ENCODE measurements at places on chromosomes 4 and X.

DNA sequence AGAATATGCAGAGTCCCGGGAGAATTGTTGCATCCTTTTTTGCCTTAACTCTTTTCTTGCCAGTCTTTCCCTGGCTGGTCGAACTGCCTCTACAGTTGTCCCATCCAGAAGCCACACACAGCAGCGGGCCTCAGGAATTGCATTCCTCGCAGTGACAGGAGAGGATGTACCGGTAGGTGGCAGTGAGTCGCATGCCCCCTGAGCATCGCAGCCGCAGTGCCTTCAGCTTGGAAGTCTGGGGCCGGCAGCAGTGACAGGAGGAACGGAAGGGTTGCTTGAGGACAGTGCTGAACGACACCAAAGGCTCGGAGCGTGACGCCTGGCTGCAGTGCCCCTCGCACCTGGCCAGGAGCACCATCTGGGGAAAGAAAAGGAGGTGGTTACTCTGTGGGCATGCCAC is 23.5 kb downstream of the NDP start:
- peak; percentile 1 for DNase-seq

DNA sequence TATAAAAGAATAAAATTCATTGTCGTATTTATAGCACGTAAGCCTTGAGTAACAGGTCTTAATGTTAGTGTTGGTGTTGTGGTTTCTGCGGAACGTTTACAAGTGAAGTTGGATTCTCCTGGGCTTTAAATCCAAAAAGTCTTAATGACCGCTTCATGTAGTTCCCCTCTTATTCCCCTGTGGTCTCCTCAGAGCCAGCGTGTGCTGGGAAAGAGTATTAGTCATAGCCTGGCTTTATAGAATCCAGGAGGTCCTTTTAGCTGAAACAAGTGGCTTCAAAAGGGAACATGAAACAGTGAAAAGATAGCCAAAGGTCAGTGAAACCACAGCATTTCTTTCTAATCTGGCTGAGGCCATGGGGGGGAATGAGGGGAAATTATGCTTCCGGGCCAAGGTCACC is 79.1 kb downstream of the CLCN4 start:
- no peak for DNase-seq

GRCh38 chrX:44829832-44830231 is 14.0 kb upstream of the DUSP21 start:
- DNase-seq, result no peak

DNA sequence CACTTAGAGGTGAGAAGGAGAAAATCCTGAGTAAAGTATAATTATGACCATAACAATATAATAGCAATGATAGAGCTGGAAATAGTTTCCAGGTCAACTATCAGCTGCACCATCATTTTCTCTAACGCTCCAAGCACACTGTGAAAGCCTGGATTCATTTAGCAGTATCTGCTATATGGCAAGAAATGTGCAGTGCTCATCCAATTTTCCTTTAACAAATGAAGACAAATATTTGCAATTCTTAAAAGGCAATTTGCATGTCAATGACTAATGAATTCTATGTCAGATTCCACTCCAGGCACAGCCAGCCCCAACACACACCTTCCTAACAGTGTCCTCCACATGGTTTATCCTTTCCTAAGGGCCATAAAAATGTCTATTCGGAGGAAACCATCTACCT is 12.7 kb downstream of the PRSS12 start:
- DNase-seq, result no peak

DNA sequence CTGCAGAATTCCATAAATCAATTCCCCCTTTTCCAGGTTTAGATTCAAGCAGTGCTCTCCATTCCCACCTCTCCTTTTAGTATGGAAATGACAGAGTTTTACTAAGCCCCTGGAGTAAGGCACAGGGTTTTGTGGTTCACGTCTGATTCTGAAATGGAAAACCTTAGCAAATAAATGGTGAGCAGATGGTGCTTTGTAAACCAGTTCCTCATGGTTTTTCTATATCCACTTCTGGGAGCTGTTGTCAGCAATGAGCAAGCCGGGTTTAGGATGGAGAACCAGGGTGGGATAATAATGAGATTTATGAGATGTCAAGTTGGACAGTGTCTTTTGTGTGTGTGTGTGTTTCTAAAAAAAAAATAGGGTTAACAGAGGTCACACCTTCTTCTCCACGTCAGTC is 113.8 kb upstream of the RBPJ start:
- DNase-seq, result no peak

DNA sequence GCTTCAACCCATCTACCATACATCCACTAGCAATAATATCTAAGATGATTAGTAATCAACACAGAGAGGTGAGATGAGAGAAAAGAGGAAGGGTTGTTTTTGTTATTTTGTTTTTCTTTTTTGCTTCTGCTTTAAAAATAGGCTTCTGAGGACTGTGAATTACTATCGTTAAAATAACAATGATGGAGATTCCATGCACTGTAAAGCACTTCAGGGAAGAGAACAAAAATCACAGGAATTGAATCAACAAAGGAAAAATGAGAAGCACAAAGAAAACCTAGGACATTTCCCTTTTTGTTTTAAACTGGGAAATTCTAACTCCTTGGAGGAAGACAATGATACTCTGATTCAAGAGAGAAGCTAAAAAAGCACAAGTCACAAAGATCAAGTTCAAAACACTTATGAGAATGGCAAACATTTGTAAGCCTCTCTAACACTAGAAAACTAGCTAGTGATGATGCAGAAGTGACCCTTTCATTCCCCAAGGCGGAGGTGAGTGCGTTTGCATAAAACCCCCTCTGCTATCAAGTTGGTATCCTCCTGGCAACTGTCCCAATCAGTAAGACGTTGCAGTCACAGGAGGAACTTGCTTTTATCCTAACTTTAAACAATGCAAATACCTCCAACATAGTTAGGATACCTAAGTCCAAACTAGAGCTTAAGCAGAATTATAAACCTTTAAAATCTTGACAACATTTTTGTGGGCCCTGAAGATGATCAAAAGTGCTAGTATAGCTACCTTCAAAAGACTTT is 308.5 kb downstream of the CAMK2D start:
- no peak for DNase-seq

DNA sequence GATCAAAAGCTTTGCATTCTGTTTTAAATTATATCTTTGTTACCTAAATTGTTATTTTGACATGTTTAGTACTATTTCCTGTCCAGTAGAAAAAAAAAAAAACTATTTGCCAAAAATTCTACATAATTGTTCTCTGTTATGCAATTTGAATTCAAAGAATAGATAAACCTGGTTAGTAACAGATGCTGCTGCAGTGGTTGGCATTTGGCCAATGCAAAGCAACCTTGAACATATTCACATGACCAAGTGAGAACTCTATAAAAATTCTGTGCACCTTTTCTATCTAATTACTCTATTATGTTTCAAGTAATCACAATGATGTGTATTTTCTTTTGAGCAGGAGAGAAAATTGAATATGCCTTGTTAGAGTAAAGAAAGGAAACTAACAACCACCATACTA is 1473.4 kb downstream of the RPA4 start:
- DNase-seq, result no peak

DNA sequence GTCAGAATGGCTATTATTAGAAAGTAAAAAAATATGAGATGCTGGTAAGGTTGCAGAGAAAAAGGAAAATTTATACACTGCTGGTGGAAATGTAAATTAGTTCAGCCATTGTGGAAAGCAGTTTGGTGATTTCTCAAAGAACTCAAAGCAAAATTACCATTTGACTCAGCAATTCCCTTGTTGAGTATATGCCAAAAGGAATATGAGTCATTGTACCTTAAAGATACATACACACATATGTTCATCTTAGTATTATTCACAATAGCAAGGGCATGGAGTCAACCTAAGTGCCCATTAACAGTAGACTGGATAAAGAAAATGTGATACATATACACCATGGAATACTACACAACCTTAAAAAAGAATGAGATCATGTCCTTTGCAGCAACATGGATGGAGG is 148.2 kb downstream of the COMMD8 start:
- no peak for DNase-seq

- DNase-seq, result no peak
These were observed at the start of gene PRKX for GRCh38 chrX:3713225-3713936. PRKX (minus strand) TSS chrX:3713649; CDS start chrX:3713253, 396 bp downstream.

GRCh38 chr4:11669156-11669555 is 240.5 kb upstream of the HS3ST1 start:
- no peak for DNase-seq

DNA sequence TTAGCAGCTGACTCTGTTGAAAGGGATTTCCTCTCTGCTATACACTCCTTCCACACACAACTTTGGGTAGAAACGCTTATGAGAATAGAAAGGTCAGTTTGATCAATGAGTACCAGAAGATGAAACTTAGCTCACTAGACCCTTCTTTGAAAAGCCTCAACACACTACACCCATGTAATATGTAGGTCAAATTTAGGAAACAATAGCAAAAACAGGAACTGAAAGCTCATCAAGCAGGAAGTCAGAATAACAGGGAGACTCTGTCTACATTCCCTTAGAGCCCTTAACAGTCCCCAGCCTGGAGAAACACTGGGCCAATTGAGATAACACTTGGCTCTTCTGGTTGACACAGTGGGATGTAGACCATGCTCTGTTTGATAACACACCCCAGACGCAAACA is 30.7 kb downstream of the SRPX2 start:
- no peak for DNase-seq

- no peak for DNase-seq
These were observed 518.4 kb upstream of the PABPC4L start for GRCh38 chr4:134720030-134720429.

GRCh38 chr4:124952601-124953000 is 240.1 kb upstream of the ANKRD50 start:
- DNase-seq, result no peak

DNA sequence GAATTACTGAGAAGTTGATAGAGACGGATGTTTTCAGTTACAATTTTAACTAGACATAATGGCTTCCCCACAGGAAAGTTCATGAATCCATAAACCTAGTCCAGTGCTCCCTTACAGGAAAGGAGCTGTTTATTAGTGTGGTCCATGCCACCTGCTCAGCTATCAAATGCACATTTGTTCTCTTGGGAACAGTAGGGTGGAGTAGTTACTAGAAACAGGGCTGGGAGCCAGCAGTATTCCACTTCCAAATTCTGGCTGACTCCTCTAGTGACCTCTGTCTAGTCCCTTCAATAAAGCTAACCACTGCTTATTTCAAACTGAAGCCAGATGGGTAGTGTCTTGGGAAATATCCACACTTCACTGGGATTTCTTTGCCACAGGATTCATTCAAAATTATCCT is 88.4 kb upstream of the TLL1 start:
- no peak for DNase-seq

GRCh38 chrX:148382983-148383382 is 117.4 kb upstream of the AFF2 start:
- no peak for DNase-seq

GRCh38 chr4:112361181-112361791 is 64.1 kb downstream of the ALPK1 start:
- DNase-seq, result no peak

DNA sequence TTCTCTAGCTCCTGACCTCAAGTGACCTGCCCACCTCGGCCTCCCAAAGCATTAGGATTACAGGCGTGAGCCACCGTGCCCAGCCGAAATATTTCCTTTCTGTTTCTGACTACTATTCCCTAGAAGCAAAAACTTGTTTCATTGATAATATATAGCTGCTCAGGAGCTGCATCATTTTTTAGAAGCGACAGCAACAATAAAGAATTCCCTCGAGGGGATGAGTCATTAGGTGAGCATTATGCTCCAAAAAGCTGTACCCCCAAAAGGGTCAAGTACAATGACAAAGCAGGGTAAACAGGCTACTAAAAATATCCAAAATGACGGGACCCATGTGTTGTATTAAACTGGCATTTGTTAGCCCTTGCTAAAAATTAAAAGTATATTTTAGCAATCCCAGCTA is 67.0 kb downstream of the RBM47 start:
- DNase-seq, result no peak

DNA sequence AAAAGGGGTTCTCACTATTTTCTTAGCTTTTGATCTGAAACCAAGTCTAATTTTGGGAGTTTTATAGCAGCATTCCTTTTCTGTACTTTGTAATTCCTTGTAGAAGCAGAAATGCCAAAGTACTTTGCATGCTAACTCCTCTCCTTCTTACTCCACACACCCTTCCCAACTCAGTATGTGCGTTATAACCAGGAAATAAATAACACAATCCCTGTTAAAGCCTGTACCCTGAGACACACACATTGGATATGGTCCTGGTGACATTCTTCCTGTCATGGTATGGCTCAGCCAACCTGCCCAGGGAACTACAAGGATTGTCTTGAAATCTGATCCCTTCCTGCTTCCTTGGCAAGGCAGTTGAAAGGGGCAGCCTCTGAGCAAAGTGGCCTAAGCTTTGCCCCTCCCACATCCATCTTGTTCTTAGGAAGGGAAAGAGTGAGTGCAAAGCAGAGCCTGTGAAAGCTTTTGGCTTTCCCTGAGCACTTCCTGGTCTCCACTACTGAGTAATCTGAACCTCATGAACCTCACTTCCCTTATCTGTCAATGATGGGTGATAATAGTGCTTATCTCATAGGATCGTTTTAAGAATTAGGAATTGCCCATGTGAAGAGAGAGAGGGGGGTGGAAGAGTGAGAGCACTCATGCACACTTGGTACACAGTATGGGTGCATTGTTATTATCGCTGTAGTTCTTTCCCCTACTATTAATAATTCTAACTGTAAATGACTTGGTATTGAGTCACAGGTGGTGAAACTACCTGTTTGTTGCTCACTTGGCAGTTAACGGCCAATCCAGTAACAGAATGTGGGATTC is 109.3 kb downstream of the AFF2 start:
- DNase-seq, result no peak

GRCh38 chr4:110472583-110473329 is 3.2 kb upstream of the ENPEP start:
- DNase-seq, result no peak

DNA sequence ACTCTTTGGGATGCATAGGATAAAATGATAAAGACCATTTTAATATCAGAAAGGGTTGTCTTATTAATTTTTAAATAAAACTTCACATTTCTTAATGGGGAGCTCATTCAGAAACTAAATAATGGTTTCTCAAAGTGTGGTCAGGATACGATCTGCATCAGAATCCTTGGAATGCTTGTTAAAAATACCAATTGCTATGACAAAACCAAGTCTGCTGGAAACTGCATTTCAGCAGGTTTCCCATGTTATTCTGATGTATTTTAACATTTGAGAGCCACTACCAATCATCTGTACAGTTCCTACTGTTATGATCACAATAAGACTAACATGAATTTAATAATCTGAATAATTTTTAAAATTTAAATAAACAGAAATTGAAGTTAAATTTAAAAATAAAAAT is 115.1 kb downstream of the SOWAHB start:
- DNase-seq, result no peak

- DNase-seq, result no peak
These were observed 22.8 kb upstream of the SH3RF1 start for GRCh38 chr4:169293343-169294176.

DNA sequence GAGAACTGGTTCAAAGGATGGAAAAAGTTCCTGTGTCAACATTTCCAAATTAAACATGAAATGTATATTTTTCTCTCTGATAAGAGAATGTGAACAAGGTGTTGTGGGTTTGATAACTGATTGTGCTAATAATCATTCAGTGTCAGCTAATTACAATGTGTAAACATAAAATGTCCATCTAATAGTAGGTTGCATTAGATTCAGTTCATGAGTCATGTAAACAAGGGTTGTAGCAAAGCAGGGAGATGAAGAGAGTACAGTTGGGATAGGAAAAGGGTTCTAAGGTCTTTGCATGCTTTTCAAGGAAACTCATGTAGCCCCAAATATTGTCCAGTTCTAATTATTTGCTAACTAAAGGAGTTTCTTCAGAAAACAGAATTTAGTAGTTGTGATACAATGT is 55.4 kb downstream of the DCLK2 start:
- no peak for DNase-seq

Measured in stimulated activated CD8-positive, alpha-beta memory T cell treated with anti-CD3 and anti-CD28 coated beads, Interleukin-4, amount 100 ng/mL, for 4 hours (primary cell).